Head of caudate nucleus (tissue), 42 donors: ENCODE measurements at places on chromosomes 13 and 19.

DNA sequence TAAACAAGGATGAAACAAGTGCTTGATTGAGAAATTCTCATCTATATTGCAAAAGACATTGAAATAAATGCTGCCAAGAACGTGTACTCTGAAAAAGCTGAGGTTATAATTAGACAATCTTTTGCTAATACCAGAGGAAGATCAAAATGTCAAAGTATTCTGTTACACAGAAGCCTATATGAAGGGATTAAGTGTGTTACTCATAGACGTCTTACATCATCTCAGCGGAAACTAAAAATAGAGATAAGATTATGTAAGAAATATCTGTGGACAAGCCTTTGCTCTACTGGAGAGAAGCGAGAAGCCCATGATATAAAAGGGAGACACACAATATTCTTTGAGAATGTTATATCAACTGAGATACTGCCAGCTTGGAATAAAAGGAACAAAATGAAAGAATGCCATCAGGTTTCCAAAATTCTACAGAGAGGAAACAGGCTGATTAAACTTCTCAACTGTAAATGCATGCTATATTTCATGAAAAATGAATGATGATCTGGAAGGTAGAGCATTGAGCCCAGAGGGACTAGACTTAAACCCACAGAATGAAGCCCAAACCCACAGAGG is 699.0 kb downstream of the GPC5 start:
- DNase-seq: no peak

GRCh38 chr13:65034266-65034665 is 2195.9 kb downstream of the PCDH9 start:
- no peak for DNase-seq

DNA sequence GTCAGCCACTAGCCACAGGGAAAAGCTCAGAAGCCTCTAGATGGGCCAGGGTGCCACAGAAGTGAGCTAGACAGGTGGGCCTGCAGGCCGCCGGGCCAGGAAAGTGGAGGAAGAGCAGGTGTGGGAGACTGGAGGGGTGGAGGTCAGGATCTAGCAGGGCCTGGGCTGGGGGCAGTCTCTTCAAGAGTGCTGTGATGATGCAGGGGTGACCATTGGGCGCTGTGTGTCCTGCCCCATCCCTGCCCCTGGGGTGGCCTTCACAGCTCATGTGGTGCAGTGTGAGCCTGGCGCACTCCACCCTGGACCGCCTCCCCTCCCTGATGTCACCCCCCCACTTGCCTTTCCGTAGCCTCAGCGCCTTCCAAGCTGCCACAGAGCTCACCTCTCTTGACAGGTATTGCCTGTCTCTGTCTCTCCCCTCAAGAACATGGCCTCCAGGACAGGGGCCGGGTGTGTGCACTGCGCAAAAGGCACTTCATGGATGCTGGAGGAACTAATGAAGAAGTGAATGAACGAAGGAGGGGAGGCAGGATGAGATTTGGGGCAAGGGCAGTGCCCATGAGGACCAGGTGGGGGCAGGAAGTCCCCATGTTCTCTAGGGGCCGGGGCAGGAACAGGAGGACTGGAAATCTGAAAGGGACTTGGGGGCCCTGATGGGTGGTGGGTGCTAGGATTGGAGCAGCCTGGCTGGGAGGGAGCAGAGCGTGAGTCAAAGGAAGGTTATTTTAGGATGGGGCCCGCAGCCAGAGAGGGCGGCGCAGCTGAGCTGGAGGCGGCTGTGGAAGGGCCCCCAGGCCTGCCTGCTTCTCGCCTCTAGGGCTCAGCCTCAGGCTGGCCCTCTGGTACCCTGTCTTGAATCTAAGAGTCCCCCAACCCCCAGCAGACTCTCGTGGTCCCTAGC is 6.6 kb downstream of the SSBP4 start:
- peak; percentile 79 for DNase-seq

- no peak for DNase-seq
These were observed 2.9 kb upstream of the DCUN1D2 start for GRCh38 chr13:113493315-113493951.

DNA sequence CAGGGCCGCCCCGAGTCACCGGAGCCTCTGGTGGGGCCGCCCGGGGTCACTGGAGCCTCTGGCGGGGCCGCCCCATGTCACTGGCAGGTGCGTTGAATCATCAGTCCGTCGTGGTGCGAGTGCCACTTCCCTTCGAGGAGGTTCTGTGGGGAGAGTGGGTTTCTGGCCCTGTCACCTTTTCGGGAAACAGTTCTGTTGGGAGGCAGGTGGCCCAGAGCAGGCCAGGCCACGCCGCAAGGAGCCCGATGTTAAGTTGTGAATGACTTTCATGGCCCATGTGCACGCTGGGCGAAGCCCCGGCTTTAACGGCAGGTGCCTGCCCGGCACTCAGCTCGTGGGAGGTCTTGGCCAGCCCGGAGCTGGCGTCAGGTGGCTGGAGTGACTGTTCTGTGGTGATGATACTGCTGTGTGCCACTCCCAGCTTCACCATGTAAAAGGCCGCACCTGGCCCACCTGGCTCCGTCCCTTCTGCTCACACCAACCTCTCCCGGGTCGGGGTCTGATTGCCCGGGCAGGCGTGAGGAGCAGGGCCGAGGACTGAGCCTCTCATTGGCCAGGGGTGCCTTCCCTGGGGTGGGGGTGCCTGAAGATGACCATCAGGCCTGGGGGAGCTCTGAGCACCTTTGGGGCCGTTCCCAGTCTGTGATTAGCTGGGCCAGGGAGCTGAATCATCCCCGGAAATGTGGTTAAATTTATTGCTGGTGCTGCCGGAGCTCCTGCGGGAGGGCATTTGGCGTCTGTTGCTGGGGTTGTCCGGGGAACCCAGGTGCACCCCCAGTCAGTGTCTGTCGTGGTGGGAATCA is 29.2 kb downstream of the CSNK1G2 start:
- DNase-seq: no peak

DNA sequence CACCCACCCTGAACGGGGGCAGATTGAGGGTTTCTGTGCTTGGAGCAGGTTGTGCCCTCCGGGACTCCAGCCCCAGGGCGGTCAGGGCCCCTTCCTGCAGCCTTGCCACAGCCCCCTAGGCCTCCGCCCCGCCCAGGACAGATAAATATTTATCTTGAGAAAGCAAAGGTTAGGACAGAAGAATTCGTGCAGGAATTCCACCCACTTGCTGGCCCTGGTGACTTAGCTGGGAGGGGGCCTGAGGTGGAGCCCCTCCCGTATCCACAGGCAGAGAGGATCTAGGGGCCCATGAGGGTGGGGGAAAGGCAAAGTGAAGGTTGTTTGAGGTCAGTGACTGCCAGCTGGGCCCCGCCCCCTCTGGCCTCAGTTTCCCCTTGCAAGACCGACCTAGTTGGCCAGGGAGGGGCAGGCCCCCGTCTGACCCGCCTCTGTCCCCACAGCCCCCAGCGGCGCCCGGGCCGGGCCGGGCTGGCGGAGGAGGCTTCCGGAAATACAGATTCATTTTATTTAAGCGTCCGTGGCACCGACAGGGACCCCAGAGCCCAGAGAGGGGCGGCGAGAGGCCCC is 5.2 kb downstream of the MIDN start:
- DNase-seq: no peak

GRCh38 chr19:51489113-51489512 is 10.8 kb downstream of the CEACAM18 start:
- no peak for DNase-seq

GRCh38 chr13:45391926-45392325 is 26.2 kb downstream of the SLC25A30 start:
- DNase-seq: no peak

DNA sequence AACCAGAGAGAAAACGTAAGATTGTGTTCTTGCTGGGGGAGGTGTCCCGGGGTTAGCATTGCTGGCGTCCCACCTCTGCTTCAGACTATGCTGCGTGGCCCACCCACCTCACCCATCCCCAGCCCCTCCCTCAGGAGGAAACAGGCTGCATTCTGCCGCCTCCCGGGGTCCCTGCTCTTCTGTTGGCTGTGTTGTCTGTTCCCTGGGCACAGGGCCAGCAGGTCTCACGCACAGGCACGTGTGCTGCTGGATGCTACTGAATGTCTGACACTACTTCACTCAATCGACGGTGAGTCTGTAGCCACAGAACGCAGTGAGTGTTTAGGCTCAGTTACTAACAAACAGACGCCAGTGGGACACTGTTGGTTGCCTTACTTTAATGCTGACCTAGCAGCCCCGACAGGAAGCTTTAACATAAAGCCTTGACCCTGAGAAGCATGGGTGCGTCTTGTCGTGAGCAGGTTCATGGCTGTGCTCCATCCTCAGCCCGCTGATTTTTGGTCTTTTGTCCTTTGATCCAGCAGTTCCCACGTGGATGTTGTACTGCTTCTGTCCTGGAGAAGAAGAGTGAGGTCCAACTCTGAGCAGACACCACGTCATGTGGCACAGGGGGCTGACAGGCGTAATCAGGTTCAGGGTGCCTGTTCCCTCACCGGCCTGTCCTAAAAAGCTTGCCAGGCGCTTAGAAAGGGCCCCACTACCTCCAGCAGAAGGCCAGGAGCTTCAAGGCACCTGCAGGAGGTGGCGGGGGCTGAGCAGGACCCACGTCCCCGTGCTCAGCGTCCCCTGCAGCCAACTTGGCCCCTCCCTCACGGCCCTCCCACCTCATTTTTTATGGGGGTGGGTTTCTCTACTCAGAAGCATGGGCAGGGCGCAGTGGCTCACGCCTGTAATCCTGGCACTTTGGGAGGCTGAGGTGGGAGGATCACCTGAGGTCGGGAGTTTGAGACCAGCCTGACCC is 26.0 kb downstream of the NAXD start:
- no peak for DNase-seq

DNA sequence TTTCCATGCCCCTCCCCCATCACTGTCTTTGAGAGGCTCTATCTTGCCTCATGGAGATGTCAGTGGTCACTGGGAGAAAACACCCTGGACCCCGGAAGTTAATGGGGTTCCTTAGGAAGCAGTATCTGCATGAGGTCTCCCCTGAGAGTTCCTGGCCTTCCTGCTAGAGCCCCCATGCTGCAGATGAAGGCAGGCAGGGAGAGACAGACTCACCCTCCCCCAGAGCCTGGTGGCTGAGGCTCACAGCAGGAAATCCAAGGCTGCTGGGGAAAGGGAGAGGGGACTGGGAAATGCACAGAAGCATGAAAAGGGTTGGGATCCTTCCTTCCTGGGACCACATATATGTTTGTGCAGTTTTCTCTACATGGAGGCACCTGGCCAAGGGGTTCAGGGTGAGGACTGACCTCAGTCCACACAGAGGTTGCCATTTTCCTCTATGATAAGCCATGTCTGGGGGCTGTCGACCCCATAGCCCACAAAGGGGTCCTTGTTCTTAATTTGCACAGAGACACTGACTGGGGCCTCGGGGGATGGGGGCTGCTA is 95.4 kb downstream of the RNASEH2B start:
- DNase-seq: no peak

DNA sequence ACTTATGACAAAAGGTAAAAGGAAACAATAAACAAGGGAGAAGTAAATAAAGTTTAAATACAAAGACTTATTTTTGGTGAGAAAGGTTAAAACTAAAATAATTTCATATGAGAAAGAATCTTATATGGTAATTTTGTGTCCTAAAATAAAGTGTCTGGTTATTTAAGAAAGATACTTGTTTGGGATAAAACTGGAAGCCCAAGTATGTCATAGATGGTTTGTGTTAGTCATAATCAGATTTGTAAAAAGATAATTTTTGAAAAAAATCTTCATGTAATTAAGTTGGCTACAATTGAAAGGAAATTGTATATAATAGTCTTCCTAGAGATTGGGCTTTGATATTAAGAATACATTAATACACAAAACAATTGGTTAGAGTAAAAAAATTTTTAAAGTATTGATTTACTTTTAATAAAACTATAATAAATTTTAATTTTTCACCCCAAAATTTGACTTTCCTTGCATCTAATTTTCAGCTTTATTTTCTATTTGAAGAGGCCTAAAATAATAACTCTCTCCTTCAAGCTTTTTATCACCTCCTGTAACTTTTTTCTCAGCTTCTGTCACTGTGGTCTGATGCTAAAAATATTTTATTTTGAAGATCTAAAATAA is 315.6 kb downstream of the SLITRK5 start:
- no peak for DNase-seq

- DNase-seq: no peak
These were observed 6.9 kb downstream of the FBN3 start for GRCh38 chr19:8142513-8142900.

DNA sequence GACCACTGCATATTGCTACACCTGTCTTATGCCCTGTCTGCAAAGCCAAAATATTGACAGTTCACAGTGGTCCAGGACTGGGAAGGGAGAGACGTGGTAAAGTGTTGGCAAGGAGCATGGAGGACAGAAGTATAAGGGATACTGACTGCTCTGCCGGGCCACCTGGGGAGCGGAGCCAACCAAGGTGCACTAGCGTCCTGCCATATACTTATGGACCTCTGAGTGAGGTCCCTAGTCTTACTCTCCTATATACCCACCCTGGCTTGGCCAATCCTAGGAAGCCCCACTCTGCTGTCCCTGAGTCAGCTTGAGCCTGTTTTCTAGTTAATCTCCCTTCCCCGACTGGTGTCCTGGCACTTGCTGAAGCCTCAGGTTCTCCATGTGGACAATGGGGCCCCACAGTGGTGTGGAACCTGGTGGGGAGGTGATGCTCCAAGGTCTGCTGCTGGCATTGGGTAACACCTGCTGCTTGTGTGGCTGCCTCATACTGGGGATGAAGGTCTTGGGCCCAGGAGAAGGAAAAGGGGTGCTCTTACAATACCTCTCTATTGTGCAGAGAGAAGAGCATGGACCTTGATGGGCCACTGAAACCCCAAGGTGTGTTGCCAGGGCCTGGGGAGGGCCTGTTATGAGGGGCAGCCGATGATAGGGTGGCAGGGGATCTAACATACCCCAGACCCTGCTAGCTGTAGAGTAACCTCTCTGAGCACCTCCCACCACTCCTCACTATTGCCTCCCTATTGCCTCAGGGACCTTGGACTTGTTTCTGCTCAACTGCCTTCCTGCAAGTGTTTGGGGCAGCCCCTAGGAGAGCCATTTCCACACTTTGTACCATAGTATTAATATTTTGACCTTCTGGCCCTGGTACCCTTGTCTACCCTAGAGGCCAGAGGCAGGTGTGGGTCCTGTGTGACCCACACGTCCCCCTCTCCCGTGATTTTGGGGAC is 6.7 kb upstream of the TRIM28 start:
- DNase-seq: no peak

DNA sequence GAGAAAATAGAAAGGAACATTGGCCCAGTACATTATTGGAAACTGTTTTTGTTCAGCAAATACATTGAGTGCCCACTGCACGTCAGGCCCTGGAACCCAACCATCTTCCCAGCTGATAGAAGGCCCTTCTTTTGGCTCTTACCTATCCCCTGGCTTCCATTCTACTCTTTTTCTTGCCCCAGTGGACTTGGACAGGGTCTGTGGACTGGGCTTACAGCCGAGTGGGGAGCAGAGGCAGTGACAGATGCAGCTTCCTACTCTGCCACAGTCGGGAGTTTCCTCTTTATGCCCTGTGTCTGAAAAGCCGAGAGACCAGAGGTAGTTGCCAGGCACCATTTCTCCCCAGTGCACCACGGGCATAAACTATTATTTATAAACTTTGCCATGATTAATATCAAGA is 70.4 kb downstream of the ARHGAP35 start:
- peak; percentile 50 for DNase-seq

GRCh38 chr13:101555610-101556009 is 103.1 kb downstream of the ITGBL1 start:
- DNase-seq: no peak

DNA sequence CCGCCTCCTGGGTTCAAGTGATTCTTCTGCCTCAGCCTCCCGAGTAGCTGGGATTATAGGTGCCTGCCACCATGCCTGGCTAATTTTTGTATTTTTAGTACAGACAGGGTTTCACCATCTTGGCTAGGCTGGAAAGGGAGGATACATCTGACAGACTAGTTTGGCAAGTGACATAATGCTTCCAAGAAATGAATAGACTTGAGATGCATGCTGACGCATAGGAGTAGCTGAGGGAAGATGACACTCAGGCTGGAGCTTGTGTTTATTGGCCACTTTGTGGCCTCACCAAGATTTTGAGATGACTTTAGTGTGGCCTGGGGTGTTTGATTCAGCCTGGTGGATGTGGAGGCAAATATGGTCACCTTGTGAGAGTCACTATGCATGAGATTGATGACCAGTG is 4.0 kb downstream of the ZNF586 start:
- no peak for DNase-seq
